Thoracic aorta (tissue), 2 donors: ENCODE measurements at places on chromosomes 3 and 15.

DNA sequence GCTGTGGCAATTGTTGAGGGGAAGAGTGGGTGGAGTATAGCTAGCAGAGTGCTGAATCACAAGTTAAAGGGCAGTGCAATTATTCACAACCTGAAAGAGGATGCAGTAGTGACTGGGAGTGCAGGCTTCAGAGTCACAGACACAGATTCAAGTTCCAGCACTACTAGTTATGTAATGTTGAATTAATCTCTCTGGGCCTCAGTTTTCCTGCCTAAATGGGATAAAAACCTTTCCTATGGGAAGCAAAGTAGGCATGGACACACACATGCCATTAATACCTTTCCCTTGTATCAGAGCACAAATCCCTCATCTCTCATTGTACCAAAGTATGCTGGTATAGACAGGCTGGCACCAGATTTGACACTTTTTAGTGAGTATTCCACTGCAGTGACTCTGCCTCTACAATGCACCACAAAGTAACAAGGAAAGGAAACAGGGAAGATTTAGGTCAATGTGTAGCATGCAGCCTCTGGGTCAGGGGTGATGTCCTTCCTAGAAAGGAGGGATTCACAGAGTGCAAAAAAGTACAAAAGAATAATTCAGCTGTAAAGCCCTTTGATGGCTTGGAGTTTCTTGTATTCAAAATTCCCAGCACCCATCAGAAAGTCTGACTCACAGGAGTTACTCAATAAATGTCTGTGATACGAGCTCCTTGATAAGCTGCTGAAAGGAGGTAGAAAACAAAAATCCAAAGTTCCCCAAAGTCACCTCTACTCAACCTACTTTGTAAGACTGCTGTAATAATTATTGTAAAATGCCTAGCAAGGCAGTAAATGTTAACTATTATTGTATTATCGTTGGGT is 507.5 kb upstream of the TGFBR2 start:
- no peak for DNase-seq

DNA sequence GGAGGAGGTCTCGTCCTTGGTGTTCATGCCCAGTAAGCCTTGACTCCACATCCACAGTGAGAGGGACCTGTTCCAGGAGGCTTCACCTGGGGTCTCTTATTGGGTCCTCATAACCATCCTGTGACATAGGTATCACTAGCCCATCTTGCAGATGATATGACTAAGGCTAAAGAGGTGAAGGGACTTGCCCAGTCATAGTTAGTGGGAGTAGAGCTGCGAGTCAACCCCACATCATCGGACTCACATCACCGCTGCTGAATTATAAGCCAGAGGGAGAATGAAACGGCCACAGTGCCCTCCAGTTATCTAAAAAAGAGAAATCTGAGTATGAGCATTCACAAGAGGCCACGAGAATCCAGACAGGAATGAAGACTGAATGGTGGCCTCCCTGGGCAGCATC is 66.0 kb downstream of the MESD start:
- no peak for DNase-seq

DNA sequence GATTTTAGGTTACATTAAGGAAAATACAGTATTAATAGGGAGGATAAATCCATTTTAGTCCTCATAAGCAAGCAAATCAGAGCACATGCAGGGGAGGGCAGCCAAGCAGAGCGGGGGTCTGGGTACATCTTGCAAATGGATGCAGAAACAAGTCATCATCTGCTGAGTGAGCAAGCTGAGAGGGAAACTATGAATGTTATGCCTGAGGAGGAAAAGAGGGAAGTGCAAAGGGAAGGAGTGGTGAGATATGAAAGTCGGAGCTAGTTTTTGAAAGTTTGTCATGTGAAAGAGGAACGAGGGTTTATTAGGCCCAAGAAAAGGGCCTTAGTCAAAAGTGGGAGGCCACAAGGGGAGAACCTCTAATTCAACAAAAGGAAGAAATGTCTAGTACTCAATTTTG is 15.4 kb downstream of the PTX3 start:
- DNase-seq = no peak

DNA sequence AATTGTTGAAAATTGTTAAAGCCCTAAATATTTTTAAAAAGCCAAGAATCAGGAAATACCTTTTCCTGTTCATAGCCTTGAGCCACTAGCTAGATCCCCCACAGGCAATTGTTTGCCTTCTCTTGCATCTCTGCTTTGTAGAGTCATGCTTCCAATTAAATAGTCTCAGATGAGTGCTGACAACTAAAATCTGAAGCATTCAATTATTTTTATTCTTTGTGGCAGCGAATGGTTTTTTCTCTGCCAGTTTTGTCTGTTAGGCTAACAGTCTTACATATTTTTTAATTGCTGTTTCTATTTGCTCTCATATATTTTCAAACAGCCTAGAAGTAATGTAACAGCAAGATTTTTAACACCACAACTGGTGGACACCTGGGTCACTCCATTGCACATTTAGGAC is 277.1 kb upstream of the GBE1 start:
- no peak for DNase-seq

DNA sequence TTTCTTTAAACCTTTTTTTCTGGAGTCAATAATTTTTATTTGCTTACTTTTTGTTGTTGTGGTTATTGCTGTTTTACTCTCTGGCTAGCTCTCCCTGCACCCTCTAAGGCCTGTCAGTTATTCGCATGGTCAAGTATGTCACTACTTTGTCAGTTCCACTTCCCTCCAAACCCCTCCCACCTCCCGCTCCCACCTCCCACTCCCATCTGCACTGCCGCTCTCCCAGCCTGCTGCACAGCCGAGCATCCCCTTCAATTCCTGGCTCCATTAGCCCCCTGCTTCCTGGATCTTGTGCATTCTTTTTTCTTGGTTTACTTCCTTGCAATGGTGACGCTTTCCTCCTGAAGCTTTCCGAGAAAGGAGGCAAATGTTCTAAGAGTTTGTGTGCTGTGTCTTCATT is 218.0 kb downstream of the XXYLT1 start:
- DNase-seq = no peak

DNA sequence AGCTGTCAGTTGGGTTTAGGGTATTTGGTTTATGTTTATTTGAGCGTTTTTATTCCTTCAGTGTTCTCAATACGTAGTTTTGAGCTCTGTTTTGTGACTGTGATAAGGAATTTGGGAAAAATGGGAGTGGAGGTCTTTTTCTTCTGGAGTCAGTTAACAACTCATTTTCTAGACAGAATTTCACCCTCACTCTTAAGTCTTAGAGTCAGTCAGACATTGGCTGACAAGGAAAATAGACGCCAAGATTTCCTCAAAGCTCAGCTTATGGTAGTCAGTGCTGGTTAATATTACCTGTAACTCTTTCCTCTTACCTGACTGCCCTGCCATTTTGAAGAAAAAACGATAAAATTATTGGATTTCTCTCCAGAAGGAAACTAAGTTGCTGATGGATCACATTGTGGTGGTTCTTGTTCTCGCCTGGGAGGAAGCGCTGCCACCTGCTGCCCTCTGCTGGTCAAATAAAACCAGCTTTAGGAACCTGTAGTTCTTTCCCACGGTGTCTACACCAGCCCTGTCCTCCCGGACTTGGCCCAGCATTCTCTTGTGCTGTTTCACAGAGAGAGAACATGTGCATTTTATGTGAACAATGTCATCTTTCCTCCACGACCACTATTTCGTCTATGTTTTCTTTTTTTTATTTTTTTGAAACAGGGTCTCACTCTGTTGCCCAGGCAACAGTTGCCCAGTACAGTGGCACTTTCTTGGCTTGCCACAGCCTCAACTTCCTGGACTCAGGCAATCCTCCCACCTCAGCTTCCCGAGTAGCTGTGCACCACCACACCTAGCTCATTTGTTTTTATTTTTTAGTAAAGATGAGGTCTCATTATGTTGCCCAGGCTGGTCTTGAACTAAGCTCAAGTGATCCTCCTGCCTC is 41.4 kb upstream of the UMPS start:
- DNase-seq = peak; percentile 25

GRCh38 chr3:15805756-15806266 is 8.0 kb upstream of the ANKRD28 start:
- DNase-seq = no peak

DNA sequence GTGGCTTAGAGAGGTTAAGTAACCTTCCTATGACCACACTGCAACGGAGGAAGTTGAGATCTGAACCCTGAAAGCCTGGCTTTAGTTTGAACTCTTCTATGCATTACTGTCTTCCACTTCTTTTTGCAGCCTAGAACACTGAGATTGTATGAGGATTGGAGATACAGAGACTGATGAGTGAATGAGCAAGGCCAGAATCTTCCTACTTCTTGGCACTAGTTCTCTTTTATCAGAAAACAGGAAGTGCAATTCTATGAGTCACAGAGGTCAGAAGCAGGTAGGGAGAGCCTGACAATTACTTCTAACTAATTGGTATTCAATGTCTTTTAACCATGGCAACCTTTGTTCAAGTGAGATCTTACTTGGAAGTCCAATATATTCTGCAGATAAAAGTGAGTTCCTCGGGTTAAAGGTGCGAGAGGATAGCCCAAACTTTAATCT is 219.0 kb downstream of the SHQ1 start:
- no peak for DNase-seq

DNA sequence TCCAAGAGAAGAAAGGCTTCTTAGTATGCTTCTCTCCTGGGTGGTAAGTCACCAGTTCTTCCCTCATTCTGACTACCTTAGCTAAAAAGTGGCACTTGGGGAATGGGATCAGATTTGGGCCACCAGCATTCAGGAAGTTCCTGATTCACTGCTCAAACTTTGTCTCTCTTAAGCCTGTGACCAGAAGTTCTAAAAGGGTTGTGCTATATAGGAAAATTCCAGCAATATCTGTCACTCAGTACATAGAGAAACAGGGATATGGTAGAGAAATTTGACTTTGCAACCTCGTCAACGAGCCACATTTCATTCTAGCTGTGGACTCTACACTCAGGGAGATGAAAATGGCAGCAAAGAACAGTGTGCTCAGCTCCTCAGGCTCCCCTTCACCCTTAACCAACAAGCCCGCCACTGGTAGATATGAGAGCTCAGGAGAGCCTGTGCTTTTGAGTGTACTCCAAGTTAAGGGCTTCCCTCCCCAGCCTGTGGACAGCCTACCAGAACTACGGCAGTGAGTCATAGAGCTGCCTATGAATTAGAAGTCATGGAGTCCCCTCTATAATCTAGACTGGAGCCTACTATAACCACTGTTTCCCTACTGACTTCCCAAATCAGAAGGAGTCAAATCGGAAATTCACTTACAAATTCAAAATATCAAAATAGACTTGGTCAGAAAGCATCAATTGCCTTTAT is 52.6 kb upstream of the MYO5C start:
- DNase-seq = no peak

- no peak for DNase-seq
Observed at GRCh38 chr3:36908647-36909180, 36.1 kb downstream of the TRANK1 start.

DNA sequence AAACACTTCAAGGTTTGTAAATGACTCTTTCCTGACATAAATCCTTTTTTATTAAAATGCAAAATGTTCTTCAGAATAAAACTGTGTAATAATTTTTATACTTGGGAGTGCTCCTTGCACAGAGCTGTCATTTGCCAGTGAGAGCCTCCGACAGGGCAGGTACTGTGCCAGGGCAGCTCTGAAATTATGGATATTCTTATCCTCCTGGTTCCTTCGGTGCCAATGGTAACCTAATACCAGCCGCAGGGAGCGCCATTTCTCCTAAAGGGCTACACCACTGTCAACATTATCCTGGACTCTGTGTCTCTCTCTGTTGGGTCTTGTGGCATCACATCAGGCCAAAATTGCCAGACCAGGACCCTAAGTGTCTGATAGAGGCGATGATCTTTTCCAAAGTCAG is 33.0 kb downstream of the CHDH start:
- DNase-seq = no peak

DNA sequence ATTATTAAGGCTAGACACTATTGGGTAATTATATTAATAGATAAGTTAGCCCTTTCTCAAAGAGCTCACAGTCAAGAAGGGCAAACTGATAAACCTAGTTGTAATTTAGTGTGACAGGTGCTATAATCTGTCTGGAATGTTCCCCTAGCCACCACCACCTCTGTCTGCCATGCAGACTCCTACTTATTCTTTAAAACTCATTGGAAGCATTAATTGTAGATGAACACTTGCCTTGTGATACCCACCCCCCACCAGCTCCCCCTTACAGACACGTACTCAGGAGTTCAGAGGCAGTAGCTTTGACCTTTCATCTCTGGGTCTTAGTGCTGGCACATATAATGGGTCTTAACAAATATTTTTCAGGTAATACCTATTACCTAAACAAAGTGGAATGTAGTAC is 195.9 kb downstream of the TP63 start:
- DNase-seq = no peak

DNA sequence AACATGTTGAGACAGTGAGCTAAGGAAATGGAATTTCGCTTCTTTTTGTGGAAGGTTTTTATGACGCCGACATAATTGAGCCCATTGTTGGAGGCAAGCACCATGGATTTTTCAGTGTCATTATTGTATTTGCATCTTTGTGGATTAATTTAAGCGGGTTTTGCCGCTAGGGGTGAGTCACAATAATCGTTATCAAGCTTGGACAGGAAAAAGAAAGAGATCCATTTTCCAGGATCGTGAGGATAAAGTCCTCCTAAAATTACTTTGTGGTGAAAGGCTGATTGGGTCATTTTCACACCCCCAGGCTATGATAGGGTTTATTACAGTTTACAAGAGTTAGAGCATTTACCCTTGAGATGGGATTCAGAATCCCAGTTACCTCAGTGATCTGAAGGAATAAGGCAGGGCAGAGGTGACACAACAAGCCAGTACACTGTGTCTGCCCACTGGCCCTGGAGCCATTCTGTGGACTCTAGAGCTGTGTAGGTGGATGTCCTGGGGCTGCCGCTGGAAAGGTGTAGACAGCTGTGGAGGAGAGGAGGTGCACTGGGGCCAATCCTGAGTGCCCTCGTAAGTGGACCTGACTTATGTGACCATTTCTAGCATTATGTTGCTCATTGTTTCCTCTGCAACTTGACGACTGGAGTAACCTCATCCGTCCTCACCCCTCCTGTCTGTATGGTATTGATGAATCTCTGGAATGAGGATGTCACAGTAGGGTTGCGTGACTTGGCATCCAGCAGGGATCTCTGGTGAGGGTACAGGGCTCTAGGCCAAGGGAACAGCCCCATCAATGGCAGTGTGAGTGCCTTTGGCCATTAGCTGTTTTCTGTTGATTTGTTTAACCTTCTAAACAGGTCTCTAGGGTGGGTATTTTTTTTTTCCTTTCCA is 370.1 kb downstream of the LRTM1 start:
- no peak for DNase-seq

DNA sequence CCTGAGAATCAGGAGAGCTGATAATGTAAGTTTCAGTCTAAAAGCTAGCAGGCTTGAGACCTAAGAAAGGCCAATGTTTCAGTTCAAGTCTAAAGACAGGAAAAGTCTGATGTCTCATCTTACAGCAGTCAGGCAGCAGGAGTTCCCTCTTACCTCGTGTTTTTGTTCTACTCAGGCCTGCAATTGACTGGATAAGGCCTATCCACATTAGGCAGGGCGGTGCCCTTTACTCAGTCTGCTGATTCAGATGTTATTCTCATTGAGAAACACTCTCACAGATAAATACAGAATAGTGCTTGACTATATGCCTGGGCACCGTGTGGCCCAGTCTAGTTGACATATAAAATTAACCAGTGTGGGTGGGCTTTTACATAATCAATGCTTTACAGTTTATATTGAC is 122.4 kb downstream of the NR1D2 start:
- DNase-seq = no peak

- no peak for DNase-seq
Observed at GRCh38 chr15:44501768-44502366, 35.1 kb upstream of the EIF3J start.
